Inflammatory macrophage treated with lipopolysaccharide for 4 hours (primary cell): ENCODE measurements at places on chromosomes 4 and X.

DNA sequence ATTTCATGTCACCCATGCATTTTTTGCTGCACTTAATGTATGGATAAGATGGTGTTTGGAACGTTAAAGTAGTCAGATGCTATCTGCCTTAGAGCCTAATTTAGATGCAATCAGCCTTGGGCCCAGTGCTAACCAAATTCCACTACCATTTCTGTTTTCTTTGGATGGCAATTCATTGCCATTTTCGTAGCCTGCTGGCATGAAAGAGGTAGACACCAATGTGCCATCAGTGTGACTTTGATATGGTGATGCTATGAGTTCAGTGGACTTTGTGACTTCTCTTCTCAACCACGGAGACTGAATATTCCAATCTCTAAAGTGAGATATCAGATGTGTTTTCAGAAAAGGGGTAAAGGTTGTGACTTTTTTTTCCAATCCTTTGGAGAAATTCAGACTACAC is 1.5 kb downstream of the ETFDH start:
- no peak for DNase-seq

GRCh38 chr4:108685036-108685686 is 34.8 kb downstream of the OSTC start:
- no peak for DNase-seq

GRCh38 chr4:87781569-87781968 is 17.8 kb upstream of the IBSP start:
- DNase-seq = no peak

GRCh38 chr4:145843148-145843547 is 95.5 kb downstream of the ZNF827 start:
- DNase-seq = no peak

DNA sequence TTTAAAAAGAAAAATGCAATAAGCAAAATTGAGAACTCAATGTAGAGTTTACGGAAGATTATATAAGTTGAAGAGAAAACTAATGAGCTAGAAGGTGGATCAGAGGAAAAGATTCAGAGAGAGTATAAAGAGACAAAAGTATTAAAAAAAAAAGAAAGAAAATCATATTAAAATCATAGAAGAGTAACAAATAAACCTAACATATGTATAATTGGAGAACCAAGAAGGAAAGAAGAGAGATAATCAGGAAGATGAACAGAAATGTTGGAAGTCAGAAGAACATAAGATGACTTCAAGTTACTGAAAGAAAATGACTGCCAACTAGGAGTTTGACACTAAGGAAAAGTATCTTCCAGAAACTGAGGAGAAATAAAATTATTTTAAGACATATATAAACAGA is 34.3 kb upstream of the ANTXR2 start:
- DNase-seq = no peak

- DNase-seq = peak; percentile 81
Observed at GRCh38 chrX:153983321-153983801, 10.8 kb downstream of the TMEM187 start.

GRCh38 chr4:20617678-20618396 is 82.4 kb upstream of the PACRGL start:
- DNase-seq = peak; percentile 70

DNA sequence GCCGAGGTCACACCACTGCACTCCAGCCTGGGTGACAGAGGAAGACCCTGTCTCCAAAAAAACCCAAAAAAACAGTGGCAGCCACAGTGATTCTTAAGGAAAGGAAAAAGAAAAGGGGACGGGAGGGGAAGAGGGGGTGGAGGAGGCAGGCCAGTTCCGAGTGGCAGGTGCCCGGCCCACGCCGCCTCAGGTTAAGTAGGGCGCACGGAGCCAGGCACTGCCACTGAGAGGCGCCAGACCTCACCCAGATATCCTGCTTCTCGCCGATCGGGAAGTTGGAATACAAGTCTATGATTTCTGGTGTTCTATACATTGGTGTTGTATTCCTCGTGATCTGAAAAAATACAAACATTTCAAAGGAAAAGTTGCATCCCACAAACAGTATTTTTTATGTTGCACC is 35.9 kb downstream of the GAK start:
- DNase-seq = no peak

- no peak for DNase-seq
Observed at GRCh38 chr4:89899152-89899551, 4.5 kb downstream of the MMRN1 start.

DNA sequence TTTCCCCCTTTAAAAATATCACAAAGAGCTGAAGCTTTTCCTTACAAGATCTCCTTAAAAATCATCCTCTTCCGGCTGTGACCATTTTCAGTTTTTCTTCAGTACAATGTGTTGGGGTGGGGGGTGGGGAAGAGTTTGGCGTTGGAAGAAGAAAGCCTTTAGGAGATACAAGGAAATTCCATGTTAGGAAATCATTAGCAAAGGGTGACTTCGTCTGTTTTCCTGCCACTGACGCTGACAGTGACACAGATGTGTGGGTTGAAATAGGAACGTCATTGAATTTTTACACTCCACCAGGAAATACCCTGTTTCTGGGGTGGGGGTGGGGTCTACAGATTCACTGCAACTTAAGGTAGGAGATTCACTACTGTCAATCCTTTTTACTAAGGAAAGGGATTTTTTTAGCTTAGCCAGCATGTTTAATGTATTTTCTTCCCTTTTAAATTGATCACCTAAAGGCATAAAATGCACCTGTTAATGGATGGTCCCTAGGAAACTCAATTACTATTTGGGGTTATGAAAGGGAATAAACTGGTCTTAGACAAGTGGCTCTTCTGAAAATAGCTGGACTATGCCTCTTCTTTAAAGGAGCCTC is 3.9 kb downstream of the MAMLD1 start:
- DNase-seq = peak; percentile 86

DNA sequence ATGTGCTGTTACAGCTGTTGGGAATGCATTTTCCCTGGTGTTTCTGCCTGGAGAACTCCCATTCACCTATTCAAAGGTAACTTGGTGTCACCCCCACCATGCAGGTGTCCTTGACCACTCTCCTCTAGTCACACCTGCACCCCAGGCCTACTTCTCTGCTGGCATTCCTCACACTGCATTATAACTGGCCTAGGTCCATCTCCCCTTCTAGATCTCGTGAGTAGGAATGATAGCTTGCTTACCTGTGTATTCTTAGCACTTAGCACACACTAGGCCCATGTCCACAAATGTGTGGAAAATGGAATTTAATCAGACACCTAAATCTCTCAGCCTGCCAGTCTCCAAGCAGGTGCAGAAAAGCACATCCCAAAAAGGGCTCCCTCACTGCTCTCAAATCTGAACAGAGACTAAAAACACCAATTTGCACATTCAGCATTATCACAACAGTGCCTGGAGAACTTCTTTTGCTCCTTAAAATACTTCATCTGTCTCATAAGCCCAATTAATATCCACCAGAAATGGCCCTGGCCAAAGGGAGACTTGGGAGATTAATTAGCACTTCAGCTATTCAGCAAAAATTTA is 18.3 kb downstream of the SCD5 start:
- DNase-seq = no peak

DNA sequence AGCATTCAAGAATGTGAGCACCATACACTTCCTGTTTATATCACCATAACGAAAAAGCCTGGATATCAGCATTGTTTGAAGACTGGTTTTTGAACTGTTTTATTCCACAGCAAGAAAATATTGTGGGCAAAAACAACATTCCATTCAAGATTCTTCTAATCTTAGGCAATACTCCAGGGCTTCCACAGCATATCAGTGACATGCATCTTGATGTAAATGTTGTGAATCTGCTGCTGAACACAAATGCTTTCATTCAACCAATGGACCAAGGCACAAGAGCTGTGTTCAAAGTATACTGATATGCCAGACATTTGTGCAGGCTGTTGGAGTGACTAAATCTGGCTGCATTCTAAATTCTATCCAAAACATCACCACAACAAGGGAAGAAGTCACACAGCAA is 260.1 kb upstream of the ETNPPL start:
- no peak for DNase-seq

DNA sequence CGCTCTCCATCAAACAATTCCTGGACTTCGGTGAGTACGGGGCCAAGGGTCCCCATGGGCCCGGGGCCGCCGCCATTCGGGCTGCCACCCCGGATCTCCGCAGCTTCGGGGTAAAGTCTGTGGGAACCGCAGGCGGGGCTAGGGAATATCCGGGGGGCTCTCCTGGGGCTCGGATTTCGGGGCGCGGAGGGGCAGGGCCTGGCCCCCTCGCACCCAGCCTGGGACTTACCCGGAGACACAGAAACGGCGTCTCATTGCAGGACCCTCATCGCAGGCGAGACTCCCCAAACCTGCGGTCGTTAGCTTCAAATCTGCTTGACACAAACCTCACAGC is 413 bp downstream of the PDK3 start:
- DNase-seq = no peak
